ENCODE measurements at places on chromosomes 6 and 20.

DNA sequence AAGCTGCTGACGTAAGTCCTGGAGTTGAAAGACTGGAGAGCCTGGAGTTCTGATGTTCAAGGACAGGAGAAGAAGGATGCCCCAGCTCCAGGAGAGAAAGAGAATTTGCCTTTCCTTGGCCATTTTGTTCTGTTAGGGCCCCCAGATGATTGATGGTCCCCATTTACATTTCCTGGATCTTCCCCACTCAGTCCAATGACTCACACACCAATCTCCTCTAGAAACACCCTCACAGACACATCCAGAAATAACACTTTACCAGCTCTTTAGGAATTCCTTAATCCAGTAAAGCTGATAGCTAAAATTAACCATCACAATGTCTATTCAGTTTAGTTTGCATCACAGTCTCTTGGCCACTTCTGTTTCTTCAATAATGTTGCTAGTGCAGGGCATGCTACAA is 260.2 kb upstream of the IRAK1BP1 start:
- DNase-seq = no peak

GRCh38 chr20:34055290-34055689 is 56.8 kb downstream of the EIF2S2 start:
- no peak for DNase-seq

- DNase-seq = no peak
Observed at GRCh38 chr6:121223212-121223611, 111.1 kb downstream of the TBC1D32 start.

DNA sequence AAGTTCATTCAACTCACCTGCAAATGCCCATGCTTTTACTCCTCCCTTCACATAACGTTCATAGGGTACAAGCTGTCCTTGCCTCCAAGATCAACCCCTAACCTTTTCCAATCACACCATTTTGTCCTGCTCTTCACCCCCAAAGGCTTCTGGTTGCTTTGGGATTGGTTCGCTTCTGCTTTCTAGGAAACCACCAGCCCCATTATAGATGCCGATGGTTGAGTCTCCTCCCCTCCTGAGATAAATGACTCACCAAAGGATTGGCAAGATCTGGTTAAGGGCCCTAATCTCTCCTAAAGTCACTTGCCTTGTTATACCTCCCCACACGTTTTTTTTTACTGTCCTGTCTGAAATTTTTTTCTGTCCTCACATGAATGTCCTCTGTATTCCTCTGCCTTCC is 311.4 kb downstream of the HACE1 start:
- DNase-seq = no peak

DNA sequence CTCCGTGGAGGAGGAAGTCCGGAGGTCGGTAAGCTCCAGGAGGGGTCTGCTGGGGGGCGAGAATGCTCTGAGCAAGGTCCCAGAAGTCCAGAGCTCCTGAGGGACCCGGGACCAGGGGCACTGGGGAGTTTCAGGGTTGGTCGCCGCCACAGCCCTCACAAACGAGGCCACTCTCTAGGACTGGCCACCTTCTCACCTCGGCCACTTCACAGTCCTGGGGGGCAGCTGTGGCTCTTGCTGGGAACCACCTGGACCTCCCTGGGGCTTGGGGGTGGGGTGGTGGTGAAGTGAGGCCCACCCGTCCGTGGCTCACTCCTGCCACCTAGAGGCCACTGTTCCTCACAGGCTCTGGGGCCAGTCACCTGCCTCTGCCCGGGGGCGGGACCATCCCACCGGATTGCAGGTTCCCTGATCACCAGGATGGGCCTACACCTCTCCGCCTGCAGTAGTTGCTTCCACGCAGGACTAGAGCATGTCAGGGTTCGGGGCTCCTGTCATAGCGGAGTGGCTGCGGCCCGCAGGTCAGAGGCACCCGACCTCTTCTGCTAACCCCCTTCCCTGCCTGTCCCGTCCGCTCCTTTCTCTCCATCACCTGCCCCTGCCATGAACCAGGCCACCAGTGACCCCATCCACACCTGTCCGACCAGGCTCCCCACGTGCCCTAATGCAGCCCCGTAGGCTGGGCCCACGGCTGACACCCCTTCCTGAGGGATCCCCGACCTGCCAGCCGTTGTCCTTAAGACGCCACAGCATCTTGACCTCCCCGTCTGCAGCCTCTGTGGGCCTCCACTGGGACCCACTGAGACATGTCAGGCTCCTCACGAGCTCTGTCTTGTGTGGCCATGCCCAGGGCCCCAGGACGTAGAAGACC is 5.1 kb upstream of the TCEA2 start:
- peak; percentile 79 for DNase-seq

GRCh38 chr6:167493976-167494697 is 169.3 kb downstream of the TTLL2 start:
- no peak for DNase-seq

DNA sequence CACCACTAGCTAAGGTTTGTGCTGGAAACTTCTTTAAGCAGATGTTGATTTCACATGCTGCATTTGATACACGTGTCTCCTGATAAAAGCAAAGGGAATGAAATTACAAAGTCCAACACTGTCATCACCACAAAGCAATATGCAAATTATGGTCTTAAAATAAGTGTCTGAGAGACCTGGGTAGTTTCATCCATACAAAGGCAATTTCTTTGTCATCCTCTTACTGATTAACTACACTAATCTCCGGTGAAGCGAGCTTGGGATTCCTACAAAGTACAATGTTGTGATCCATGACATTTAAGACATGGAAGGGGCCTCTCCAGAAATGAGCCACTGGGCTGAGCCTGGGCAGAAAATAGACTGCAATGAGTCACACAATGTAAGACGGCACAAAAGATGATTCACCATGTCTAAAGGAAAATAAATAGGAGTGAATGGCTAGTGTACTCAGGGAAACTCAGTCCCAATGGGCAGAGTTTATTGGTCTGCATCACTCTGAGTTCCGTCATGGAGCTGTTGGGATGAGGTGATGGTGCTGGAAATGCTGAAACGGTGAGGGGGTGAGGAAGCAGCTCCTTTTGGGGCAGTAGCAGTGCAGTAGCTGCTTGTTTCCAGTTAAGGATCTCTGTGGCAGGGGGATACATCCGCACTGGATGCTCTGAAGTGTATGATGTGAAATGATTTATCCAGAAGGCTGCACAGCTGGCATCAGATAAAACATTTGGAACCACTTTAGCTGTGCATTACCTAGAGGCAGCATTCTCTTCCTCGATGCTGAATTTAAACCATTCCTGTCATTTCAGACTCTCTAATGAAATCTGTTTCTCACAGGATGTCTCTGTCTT is 103.3 kb downstream of the IBTK start:
- DNase-seq = no peak

GRCh38 chr6:41334482-41335040 is 847 bp upstream of the NCR2 start:
- DNase-seq = no peak

Measured in CD4-positive, alpha-beta T cell treated with Interleukin-2 at 100 ng/mL for 4 hours (primary cell).